ENCODE measurements at places on chromosomes 1 and 21.

- no peak for DNase-seq
Observed at GRCh38 chr1:162701286-162701685, 69.0 kb downstream of the DDR2 start.

GRCh38 chr1:48595613-48596012, 123.6 kb upstream of the SPATA6 start:
- no peak for DNase-seq

DNA sequence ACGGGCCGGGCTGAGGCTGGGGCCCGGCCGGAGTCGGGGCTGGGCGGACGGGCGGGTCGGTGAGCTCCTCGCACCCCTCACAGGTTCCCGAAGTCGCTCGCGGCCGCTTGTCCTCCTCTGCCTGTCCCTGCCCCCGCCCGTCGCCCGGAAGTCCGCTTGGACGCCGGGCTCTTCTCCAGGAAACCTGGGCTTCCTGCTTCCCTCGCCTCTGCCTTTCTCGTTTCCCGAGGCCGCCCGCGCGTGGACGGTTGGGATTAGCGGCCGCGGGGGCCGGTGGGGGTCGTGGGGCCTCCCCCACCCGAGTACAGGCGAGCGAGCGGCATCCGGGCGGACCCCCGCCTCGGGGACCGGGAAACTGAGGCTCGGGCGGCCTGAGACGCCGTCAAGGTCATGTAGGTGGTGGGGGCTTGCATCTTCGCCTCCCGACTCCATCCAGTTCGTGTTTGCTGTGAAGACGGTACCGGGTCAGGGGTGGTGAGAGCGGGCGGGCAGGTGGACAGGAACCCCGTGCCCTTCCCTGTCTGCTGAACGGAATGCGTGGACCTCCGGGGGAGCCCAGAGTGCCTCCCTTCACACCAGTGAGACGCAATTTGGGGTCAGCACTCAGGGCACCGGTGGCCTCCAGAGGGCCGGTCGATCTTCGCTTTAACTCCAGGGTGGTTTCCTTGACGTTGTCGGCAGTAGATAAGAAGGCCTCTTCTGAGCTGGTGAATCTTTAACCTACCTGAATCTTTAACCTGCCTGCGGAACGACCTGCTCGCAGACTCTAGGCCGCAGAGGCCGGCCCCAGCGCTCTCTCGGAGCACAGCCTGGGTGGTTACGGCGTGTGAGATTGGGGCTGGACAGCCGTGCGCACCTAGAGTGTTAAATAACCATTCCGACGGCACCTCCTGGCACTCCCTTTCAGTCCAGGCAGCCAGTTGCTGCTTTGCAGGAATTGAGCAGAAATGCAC, 686 bp downstream of the ARF1 start:
- no peak for DNase-seq

GRCh38 chr1:2274231-2274928, 46.3 kb downstream of the SKI start:
- DNase-seq, result no peak

DNA sequence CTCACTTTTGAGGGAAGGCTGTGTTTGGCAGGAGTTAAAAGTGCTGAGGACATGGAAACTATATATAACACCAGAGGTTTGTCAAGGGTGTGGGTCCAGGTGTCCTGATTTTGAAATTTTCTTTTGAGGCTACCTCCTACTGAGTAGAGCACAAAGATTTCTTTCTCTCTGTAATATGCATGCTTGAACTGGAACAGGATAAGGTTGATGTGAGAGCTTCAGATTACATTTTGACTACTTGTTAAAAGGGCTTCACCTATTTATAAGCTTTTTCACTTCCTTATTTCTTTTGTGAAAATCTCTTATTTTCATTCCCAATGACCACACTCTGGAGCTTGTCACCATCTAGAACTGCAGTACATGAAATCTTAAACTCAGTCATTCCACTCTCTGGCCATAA, 59.8 kb upstream of the PLA2G4A start:
- DNase-seq, result no peak

DNA sequence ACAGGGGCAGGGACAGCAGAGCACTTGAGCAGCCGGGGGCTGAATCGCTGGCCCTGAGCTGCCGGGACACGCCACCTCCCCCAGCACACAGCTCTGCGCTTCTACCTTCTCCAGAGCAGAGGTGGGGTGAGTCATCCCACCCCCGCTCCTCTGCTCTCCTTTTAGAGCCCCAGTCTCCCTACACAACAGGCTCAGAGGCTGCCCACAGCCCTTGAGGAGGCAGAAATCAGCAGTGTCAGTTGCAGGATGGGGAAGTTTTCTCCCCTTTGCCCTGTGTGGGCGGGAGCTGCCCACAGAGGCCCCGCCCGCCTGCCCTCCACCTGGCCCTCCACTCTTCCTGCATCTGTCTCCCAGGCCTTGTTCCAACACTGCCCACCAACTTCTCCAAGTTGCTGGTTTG, 94.6 kb downstream of the STUM start:
- no peak for DNase-seq

- no peak for DNase-seq
Observed at GRCh38 chr1:234315091-234315541, 58.1 kb upstream of the COA6 start.

DNA sequence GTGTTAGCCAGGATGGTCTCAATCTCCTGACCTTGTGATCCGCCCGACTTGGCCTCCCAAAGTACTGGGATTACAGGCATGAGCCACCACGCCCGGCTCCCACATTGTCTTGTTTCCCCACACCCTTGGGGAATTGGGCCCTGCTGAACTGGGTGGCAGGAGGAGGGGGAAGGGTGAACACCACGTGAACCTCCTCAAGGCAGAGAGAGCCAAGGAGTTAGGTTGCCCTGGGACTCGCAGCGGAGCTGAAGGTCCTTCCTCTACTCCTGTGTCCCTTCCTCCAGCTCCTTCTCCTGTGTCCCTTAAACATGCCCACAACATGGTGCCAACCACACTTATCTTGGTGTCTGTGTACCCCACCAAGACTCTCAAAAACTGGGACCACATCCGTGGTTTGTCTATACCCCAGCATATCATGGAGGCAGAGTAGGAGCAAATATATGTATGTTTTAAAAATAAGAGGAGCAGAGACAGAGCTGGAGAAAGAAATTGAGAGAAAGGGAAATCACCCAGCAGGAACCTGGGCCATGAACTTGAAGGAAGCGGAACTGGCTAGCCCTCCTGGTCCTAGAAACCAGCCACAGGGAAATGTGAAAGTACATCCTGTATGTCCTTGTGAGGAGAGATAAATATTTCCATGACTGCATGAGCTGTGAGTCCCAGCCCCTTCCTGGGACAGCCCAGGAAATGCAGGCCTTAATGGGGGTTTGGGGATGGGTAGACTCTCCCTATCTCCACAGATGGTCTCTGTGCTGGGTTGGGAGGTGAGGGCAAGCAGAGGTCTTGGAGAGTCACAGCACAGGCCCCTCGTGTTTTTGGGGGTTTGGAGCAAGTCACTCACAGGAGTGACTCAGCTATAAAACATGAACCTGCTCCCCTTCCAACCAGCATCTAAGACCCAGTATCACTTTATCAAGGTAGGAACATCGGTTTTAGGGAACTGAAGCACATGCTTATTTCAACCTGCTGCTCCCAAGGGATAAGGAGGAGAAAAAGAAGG, 9.4 kb upstream of the TAL1 start:
- DNase-seq, result no peak

- no peak for DNase-seq
Observed at GRCh38 chr21:46662367-46662654, 26.8 kb downstream of the PRMT2 start.

DNA sequence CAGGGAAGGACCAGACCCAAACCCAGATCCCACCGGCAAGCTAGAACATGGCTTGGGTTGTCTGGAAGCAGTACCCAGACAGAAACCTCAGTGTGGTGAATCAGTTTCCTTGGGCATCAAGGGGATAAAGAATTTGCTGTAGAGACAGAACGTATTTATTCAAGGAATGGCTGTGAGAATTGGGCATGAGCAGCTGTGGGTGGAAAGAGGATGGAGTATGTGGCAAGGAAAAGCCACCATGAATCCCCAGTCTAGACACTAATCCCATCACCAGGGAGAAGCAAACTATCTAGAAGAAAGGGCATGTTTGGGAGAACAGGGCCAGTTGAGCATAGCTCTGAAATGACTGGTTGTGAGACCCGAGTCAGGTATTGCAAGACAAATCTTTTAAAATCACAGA, 109.2 kb downstream of the TOMM20 start:
- DNase-seq, result no peak

DNA sequence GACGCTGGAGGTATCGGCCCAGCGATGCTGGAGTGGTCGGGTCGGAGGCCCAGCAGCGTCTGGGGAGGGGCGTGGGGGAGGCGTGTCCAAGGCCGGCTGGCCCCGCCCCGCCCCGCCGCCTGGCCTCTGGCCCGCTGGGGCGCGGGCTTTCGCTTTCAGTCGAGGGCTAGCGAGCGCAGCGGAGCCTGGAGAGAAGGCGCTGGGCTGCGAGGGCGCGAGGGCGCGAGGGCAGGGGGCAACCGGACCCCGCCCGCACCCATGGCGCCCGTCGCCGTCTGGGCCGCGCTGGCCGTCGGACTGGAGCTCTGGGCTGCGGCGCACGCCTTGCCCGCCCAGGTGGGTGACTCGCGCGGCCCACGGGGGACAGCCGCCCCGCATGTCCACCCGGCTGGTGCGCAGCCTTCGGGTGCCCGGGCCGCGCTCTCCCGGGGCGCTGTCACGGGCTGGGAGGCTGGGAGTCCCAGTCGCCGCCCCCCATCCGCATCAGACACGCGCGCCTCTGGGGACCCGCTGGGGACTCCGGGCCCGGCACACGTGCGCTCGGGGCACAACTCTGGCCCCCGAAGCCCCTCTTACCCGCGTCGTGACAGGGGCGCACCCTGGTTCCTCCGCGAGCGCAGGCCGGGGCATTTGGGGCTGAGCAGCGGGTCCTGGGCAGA, at the start of gene TNFRSF1B:
Gene TNFRSF1B, plus strand, starts transcription at position 158 of the 659 bp plus-strand sequence. Its CDS starts 101 bp downstream, at position 259.
- no peak for DNase-seq

DNA sequence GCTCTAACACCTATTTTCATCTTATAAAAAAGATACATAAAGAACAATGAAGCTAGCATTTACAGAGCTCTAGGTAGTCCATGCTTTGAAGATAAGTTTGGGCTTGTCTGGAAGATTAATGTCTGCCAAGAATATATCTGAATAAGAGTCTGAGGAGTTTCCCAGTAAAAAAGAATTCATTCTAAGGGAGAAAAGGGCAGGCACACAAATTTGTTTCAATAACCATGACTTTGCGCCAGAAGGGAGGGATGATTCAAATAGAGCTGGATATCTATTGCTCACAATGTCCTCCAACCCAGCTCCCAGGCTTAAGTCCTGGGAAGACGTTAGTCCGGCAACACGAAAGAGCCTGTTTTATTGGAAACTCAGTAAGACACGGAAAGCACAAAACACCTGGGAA, 9.7 kb upstream of the TTLL7 start:
- DNase-seq, result no peak

GRCh38 chr1:90580176-90580575, 136.9 kb downstream of the BARHL2 start:
- DNase-seq, result no peak

- DNase-seq, result no peak
Observed at GRCh38 chr1:116471241-116471640, 98.2 kb downstream of the ATP1A1 start.

GRCh38 chr21:42203936-42204335, 15.0 kb upstream of the ABCG1 start:
- DNase-seq, result no peak

DNA sequence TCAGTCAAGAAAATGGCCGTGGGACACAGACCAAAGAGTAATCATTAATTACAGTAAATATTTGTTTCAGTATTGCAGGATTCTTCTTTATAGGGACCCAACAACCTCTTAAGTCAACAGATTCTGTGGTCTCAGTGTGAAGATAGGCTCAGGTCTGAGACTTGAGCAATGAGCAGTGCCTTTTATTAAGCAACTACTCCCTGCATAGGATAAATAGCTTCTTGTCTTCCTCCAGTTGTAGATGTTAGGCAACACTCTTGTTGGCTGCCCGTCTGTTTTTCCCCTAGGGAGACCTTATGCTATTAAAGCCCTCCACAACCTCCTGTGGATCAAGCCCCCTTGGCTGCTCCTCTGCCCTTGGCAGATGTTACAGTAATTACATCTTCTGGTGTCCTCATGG, 1.8 kb upstream of the OMA1 start:
- no peak for DNase-seq

GRCh38 chr21:46634966-46635323, 529 bp upstream of the PRMT2 start:
- DNase-seq, result peak; percentile 90

DNA sequence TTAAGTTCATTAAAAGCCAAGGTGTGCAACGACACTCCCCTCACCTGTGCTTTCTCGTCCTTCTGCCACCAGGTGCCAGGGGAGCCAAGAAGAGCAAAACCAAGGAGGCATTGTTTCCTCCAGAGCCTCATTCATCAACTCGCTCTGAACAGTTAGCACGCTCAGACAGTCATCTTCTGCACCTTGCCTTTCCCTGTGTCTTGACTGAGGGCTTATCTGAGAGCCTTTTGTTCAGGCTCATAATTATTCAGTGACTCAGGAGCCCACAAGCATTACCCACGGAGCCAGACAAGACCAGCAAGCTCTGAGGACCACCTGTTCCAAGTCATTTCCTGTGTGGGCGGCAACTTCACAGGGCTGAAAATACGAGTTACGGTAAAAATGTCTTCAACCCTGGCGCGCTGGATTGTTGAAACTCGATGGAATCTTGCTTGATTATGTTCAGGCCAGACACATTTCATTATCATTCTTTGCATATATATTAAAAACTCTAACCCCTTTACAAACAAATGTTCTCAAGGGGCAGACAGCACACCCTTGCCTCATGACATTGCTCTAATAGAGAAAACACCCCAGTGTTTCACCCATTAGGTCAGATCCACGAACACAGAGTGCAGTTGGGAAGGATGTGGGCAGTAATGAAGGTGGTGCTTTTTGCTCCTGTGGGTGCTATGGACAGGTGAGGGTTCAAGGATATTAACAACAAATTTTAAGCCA, 89.7 kb upstream of the RUNX1 start:
- no peak for DNase-seq

- no peak for DNase-seq
Observed at GRCh38 chr1:77120950-77121349, 98.3 kb downstream of the PIGK start.

DNA sequence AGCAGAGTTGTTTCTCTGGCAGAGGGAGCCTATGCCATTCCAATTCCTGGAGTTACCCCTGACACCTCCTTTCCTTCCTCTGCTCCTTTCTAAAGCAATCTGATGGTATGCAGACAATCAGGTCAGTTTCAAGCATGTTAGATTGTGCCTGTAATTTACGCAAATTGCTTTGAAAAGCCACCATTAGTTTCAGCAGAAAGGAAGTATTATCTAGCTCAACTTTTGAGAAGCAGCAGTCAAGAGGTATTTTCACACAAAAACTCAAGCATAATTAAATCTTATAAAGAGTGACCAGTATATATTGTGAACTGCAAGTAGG, 2.2 kb downstream of the ERRFI1 start:
- DNase-seq, result no peak

GRCh38 chr1:59156526-59157199, 140.2 kb upstream of the FGGY start:
- DNase-seq, result no peak
